Cortex of kidney (tissue), 1 donor: ENCODE measurements at places on chromosomes 4 and X.

- DNase-seq: no peak
Measured at GRCh38 chr4:154559141-154559493, 3.7 kb upstream of the FGB start.

DNA sequence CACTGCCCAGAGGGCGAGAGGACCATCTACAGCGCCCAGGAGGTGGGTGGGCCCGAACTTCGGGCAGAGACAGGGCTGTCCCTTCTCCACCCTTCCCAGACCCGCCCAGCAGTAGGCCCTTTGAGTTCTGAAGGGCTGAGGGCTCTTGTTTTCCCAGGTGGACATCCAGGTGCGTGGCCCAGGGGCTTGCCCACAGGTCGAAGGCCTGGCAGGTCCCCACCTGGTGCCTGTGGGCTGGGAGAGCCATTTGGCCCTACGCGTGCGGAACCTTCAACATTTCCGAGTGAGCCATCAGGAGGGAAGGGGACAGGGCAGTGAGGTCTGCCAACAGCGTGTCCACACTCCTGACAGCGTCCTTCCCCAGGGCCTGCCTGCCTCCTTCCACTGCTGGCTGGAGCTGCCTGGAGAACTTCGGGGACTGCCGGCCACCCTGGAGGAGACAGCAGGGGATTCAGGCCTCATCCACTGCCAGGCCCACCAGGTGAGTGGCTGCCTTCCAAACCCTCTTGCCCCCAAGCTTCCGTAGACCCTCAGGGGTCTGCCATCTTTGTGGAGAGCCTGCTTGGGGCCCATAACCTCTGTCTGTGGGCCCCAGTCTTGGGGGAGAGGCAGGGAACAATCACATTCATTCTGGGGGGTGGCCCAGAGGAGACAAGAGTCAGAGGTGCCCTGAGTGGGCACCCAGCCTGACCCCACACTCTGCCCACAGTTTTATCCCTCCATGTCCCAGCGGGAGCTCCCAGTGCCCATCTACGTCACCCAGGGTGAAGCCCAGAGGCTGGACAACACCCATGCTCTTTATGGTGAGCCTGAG, 6.8 kb downstream of the PLXNB3 start:
- DNase-seq: no peak

GRCh38 chr4:173288698-173289352, 45.3 kb downstream of the HMGB2 start:
- DNase-seq: no peak

DNA sequence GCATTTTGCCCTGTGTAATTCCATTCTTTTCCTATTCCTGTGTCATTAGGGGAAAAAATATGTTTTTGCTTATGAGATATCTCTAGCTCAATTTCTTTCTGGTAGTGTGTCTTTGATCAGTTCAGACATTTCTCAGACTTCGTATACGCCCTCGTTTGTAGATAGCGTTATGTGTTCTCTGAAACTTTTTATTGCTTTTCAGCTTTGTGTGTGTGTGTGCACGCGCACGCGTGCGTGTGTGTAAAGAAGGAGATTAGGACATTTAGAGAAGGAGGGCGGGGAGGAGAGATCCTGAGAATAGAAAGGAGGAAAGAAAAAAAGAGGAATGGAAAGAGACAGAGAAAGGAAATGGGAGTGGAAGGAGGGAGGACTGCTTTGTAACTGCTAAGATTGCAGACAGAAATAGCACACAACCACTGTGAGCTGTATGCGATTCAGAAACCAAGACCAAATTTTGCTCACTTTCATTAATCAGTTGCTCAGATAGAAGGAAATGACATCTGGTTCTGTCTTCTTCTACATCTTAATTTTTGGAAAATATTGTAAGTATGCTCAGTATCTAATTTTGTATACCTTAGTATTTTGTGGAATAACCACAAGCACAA, at the start of gene RXFP1:
TSS of gene RXFP1 (plus strand) at position 399 of the 605 bp plus-strand sequence. CDS start at position 494, 95 bp downstream.
- DNase-seq: no peak

- DNase-seq: no peak
Measured at GRCh38 chr4:72875545-72875944, 194.0 kb downstream of the COX18 start.

GRCh38 chr4:157052429-157053040, 23.4 kb upstream of the GLRB start:
- DNase-seq: no peak

DNA sequence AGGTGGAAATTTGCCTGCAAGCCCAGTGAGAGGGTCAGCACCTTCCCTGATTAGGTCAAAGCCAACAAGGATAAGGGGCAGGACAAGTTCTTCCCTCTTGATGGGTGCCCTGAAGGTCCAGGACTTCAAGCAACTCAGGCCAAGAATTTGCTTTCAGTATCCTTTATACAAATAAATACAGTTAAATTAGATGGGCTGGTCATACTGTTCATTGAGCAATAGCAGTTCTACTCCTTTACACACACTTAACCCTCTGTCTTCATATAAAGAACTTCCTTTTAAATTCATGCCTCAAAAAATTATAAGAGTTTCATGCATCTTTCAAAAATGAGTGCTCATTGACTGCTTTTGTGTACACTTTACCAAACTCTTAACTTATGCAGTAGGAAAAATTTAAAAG, 392.0 kb downstream of the SPRY1 start:
- no peak for DNase-seq

DNA sequence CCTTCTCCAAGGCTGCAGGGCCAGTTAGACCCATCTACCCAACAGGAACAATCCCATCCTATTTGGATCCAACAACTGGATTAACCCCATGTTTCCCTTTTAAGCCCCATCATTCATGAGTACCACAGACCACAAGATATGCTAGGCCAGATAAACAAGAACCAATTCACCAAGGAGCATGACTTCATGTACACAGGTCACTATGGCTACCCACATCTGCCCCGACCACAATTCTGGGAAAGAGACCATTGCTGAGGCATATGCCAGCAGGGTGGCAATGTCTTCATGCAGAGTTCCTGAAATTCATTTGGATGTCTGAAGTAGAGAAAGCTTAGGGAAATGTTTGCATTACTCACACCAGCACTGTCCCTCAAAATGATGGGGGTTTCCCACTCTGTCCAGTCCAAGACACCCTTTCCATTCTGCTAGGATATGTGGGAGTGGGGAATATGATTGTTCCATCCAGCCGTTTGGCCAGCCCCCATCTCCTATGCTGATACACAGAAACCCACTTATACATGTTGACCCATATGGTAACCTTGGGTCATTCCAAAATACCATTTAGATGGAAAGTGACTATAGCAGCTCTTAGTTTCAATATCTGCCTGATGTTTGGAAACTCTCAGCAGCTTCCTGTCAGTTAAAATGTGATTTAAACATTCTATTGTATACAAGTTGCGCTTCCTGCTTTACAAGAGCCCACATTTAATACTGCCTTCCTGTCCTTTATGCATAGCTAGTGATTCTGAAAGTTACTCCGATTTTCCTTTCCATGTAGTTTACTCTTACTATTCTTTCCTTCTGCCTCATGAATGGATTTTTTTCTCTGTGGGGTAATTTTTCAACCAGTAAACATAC, 129.0 kb downstream of the AMMECR1 start:
- no peak for DNase-seq

DNA sequence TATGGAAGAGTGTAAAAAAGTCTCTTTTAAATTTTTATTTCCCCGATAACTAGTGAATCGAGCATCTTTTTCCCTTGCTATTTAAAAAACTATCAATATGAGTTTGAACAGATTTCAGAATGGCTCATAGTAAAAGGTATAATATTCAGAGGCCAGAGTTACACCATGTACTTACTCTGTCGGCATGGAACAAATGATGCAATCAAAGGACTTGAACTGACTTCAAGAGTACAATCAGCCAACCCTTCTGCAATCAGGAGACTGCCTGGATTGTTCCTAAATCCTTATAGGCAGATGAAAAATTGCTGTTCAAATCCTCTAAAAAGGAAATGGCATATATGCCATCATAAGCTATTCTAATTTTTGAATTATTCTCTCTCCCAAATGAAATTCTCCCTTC, 273.3 kb downstream of the SH2D1A start:
- no peak for DNase-seq

GRCh38 chr4:149291463-149291862, 524.2 kb downstream of the IQCM start:
- DNase-seq: no peak
